Suppressor macrophage treated with lipopolysaccharide for 4 hours (primary cell): ENCODE measurements at places on chromosomes 3 and 15.

GRCh38 chr3:171374661-171375285, 85.4 kb downstream of the TNIK start:
- peak; percentile 45 for DNase-seq

DNA sequence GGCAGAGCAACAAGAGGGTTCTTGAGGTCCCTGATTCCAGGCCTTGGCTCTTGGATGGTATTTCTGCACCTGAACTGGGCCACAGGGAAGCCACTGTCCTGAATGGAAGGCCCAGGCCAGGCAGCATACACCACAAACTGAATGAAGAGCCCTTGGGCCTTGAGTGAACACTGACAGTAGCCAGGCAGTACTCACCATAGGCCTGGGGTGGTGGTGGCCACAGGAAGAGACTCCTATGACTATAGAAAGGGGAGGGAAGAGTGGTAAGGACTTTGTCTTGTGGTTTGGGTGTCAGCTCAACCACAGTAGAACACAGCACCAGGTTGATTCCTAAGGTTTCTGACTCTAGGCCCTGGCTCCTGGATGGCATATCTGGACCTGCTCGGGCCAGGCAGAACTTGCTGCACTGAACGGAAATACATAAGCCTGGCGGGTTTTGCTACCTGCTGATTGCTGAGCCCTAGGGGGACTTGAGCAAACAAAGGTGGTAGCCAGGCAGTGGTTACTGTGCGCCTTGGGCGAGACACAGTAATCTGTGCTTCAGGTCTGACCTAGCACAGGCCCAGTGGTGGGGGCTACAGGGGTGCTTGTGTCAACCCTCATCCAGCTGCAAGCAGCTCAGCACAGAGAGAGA, 241.4 kb downstream of the ISL2 start:
- no peak for DNase-seq

- DNase-seq = no peak
These were observed 9.2 kb downstream of the CCDC14 start for GRCh38 chr3:123951522-123952447.

- DNase-seq = peak; percentile 80
These were observed 108.8 kb upstream of the HACD2 start for GRCh38 chr3:123693584-123694190.

GRCh38 chr3:78976200-78976599, 791.6 kb downstream of the ROBO1 start:
- no peak for DNase-seq

GRCh38 chr3:104108522-104108921, 1258.2 kb upstream of the ALCAM start:
- DNase-seq = no peak
